ENCODE measurements at places on chromosomes 2 and 18. TPM values are rescaled to one million over a fixed set of nuclear protein-coding genes. Genes with fewer than 3 reads are reported as not detected.

Gene SKA1
- total RNA-seq: 13.3 TPM

Gene RNF152
- total RNA-seq: not detected

Gene ASTL
- not detected for total RNA-seq

Gene NOL4
- not detected for total RNA-seq

Gene DNAJC5G
- not detected for total RNA-seq

DNA sequence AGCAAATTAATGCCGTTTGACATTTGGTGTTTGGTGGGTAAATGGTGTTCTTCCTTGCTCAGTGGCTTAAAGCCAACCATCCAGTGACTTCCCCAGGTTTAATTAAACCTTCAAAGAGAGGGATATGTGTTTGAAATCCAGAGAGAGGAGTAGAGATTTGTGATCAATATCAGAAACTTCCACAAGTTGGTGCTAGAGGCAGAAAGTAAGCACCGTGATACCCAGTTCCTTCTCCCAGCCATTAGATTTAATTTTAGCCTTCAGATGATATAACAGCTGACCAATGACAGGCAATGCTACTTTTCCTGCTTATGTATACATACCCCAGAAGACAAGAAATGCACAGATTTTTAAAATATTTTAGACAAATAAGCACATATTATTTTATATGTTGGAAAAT lies 398.5 kb downstream of the CDH2 start:
- DNase-seq: no peak

DNA sequence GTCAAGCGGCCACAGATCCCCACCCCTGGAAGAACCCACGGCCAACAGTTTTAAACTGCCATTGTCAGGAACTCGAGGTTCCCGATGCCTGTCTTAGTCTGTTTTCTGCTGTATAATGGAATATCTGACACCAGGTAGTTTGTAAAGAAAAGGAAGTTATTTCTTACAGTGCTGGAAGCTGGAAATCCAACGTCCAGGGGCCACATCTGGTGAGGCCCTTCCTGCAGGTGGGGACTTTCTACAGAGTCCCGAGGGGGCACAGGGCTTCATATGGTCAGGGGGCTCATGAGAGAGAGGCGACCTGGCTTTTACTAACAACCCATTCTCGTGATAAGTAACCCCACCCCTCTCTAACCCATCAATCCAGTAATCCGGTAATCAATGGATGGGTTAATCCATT lies 501.6 kb upstream of the MYT1L start:
- DNase-seq: no peak

GRCh38 chr2:107281637-107282036 lies 395.7 kb upstream of the ST6GAL2 start:
- no peak for DNase-seq

DNA sequence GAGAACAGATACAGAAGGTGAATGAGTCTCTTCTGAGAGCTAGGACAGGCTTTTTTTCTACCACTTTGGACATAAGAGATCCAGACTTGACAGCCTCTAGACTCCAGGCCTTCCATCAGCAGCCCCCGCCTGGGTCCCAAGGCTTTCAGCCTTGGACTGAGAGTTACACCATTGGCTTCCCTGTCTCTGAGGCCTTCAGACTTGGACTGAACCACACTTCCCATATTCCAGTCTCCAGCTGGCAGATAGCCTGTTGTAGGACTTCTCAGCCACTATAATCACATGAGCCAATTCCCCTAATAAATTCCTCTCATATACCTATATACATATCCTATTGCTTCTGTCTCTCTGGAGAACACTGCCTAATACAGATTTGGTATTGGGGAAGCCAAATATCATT lies 128.2 kb downstream of the MCFD2 start:
- no peak for DNase-seq

DNA sequence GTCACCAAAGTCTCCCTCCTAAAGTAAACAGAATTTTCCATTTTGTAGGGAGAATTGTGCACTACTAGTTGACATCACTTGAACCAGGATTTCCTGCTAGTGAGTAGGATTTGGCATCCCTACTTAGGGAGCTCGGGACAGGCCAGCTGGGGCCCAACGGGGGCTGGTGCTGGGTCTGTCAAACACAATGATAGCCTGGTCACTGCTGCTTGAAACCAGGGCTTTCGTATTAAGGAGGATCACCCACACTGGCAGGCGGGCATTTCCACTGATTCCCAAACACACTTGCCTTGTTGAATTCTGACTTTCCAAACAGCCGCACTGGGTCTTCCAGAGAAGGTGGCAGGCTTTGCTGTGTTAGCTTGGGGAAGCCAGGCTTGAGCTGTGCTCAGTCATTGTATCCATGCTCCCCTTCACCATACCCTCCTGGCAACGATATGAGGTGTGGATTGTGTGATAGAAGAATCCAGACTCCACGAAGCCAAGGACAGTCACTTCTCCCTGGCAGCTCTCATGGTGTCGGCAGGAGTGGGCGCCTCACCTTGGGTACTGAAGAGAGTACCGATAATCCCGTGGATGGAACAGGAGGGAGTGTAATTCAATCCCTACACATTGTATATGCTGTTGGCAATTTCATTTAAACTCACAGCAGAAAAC lies 7.5 kb downstream of the GDF7 start:
- no peak for DNase-seq

GRCh38 chr2:39484206-39484605 lies 47.1 kb upstream of the MAP4K3 start:
- DNase-seq: no peak

GRCh38 chr2:98806236-98806697 lies 75.3 kb upstream of the MGAT4A start:
- DNase-seq: no peak

GRCh38 chr2:241268716-241269445 lies 46.6 kb downstream of the HDLBP start:
- DNase-seq: no peak

DNA sequence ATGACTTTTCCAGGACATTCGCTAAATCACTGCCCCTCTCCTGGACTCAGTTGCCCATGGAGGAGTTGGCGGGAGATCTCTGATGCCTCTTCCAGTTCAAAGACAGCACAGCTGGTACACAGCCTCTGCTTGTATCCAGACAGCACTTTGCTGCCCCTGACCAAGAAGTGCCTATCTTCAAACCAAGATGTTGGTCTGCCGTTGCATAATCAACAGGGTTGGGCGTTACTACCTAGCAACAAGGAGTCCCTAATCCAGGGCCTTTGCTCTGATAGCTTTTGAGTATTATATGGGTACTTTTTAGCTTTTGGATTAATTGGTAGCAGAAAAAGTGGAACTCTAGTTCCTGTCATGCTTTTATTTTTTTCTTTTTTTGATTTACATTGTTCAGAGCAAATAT lies 166.6 kb downstream of the FAM210A start:
- DNase-seq: no peak

DNA sequence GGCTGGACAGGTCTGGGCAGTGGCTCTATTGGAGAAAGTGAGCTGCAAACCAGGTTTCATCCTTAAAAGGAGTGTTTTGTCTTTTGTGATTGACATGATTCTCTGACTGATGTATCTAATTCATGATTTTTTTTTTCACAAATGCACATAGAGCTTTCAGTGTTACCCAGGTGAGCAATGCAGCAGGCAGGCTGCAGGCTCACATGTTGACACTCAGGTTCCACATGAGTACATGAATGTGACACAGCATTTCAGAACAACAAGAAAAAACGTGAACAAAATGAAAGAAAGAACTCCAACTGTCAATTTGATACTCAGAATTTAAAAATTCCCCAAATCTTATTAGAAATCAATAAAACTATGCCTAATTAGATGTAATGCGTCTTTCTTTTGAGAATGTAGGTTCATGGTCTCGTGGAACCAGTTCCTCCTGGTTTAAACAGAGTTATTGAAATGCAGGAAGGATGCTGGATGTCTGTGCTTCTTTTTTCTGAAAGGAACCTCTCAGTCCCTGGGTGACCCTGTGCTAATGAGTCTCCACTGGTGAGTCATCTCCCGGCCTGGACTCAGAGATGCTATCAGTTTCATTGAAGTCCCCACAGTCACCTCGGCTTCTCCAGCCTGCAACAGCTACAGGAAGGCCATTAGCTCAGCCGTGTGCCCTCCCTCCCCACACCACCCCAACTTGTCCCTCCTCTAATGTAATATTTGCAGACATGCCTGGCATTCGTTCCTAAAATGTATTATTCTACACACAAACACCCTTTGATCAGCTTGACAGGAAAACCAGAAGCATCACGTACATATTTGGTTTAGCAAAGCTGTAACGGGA lies 430.4 kb downstream of the LPIN1 start:
- DNase-seq: peak; percentile 23

GRCh38 chr2:102504833-102505232 lies 31.8 kb downstream of the SLC9A4 start:
- DNase-seq: no peak

- DNase-seq: no peak
Observed at GRCh38 chr2:61448229-61448628, 22.7 kb downstream of the USP34 start.

DNA sequence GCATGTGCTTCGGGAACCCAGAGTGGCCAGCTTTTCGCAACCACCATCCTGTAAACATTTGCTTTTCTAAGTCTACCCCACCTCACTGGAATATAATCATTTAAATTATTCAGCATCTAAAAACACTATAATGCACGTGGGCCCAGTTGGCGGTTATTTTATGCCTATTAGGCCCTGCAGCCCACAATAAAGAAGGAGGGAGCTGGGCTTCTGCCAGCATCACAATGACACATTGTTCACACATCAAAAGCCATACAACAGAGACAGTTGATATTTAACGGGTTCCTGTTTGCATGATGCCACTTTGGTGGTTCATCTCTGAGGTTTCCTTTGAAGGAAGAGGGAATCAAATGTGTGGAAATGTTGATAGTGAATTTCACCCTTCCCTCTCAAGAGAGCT lies 916.0 kb upstream of the CELF4 start:
- no peak for DNase-seq

DNA sequence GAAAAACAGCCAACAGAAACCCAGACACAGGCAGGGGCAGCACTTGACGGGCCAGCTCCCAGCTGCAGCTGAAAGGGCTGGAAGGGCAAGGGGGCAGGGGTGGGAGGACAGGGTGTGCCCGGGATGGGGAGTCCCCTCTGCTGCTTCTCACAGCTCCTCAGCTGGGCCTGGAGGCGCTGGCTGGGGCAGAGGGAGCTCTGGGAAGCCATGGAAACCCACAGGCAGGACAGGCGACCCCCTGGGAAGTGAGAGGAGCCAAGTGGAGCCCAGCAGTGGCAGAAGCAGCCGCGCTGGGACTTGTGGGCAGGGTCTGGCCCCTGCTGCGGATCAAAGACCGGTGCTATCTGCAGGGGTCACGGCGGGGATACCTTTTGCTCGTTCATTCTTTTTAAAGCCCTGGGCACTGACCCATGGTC lies 20.7 kb downstream of the OTOF start:
- DNase-seq: no peak

DNA sequence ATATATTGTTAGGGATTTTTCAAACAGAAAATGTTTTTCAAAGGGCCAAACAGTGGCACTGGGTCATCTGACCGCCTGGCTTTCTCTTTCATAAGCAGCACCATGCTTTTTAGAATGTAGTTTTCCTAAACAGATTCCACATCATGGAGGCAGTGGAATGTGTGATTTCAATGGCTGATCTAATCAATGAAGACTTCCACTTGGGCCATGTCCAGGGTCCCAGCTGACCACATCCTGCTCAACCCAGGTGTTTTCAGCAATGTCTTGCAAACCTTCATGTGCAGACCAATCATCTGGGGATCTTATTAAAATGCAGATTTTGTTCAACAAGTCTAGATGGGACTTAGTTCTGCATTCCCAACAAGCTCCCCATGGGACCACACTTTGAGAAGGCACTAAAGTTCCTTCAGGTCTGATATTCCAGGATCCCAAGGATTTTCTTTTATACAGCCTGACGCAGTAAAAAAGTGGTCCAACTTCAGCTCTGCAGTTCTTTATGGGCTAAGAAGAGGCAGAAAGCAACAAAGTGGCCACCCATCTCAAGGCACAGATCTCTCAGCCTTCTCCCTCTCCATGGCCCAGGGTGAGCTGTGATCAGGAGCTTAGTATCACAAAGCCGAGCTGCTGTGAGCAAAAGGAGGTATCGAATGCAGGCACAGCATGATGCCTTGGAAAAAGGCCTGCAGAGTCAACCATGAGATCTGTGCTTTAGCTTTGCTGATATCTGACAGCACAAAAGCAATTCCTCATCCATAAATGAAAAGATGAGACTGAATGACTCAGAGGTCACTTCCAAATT lies 3.7 kb downstream of the ALKAL2 start:
- DNase-seq: no peak

DNA sequence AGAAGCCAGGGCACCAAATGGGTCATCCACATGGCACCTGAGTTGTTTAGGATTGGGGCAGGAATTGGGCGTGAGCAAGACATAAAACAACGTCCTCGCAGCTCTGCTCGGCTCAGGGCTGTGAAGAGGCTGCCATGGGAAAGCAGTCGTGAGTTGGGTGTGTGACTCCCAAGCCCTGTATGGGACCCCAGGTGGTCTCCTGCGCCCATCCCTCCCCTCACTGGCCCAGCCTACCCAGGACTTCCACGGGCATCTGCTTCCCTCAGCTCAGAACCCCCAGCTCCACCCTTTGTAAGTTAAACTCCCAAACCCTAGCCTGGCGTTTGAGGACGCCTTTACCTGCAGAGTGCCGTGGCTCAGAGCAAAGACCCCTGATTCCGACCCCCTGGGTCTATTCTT lies 23.2 kb upstream of the HPCAL1 start:
- no peak for DNase-seq

- no peak for DNase-seq
Observed at GRCh38 chr2:150978053-150978452, 283.6 kb downstream of the RBM43 start.

- no peak for DNase-seq
Observed at GRCh38 chr2:102282678-102283091, 28.7 kb upstream of the IL1RL1 start.

GRCh38 chr2:235495373-235496238 lies 1.8 kb downstream of the AGAP1 start:
- DNase-seq: no peak

DNA sequence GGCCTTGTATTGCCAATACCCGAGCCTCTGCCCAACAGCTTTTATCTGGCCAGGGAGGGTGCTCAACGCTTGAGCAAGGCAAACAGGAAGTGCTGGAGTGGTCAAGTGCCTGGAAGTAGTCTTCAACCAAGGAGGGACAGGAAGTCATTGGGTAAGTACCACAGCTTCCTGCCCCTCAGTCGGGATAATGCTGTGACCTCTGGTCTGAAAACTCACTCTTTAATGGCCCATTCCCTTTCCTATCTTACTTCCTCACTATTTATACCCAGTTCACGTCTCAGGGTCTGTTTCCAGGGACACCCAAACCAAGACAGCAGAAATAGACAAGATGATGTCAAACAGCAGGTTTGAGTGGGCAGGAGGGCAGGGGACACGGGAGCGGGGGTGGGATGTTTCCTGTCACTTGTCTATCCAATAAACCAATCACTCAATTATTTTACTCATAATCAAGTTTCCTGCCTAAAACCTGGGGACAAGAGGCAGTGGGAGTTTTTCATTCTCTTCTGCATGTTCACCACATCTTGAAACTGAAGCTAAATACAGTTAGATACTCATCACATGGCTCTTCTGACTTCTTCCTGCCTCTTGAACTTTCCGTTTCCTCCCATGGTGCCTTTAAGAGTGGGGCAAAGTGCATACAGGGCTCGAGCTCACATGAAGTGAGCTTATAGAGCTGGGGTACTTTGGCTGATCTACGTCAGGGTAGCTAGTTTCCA lies 68.9 kb upstream of the CAB39 start:
- DNase-seq: no peak

- no peak for DNase-seq
Observed at GRCh38 chr2:226213717-226214116, 585.9 kb downstream of the IRS1 start.

All from Caki2 (cell line).